ENCODE measurements at places on chromosomes 3 and 15.

GRCh38 chr3:50885070-50885850, 210.5 kb downstream of the DOCK3 start:
- DNase-seq: peak; percentile 19

- no peak for DNase-seq
Measured at GRCh38 chr3:103813955-103814354, 1379.1 kb downstream of the ZPLD1 start.

GRCh38 chr3:119181765-119182164, 8.4 kb downstream of the UPK1B start:
- DNase-seq: no peak

DNA sequence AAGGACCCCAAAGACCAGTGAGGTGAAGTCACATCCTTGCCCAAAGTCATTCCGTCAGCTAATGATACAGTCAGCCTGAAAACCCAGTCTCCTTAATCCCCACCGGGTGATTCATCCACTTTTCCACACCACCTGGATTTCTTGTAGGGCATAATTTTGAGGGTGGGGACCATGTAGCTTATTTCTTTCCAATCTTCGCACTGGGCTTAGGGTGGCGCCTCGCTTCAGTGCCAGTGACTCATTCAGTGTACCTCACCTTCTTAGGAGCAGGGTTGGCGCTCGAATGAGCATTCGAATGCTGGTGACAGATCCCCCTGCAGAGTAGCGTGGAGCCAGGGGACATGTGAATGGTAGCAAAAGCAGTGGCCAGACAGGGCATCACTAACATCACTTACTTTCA, 24.0 kb downstream of the BMF start:
- peak; percentile 23 for DNase-seq

DNA sequence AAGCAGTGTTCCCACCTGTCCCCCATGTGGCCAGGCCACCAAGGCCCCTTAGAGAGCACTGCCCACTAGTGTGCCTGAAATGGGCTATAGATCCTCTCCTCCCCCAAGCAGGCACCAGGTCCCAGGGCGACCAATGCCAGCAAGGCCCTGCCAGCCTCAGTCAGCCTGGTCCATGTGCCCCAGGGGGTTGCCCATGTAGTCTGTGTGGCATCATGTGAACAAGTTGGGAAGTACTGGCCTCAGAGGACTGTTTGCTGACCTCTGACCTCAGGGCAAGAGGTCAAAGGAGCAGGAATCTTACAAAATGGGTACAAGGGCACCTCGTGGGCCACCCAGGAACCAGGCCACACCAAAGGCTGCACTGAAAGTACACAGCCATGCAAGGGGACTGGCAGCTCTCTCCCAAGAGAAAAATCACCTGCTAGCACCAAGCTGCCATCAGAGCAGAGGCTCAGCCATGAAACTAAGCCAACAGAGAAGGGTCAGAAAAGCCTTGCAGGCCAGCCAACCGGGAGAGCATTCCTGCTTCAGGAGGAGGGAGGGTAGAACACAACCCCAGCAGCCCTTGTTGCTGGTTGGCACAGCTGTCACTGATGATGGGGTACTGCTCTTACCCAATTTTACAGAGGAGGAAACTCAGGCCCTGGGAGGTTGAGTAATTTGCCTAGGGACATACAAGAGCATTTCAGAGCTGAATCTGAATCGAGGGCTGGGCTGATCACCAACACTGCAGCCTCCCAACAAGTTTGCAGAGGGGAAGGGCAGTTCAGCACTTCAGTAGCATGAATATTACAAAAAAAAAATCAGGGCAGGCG, 5.2 kb upstream of the FURIN start:
- DNase-seq: no peak

- no peak for DNase-seq
Measured at GRCh38 chr15:91068966-91069365, 31.1 kb upstream of the SV2B start.

DNA sequence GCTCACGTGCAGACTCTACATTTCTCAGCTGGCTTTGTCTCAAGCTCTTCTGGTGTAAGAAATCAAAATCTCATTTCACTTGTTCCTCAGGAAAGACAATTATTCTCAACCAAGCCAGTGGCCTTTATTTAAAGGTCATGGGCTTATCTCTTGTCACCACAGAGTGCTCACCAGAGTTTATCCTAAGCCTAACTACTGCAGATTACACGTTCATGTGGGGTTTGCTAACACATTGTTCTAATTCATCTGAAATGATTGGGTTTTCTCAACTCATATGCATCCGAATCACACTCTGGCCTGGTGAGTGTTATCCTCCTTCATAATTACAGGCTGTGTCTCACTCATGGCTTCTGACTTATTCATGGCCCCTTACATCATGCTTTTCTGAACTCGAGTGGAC, 83.3 kb upstream of the TSC22D2 start:
- peak; percentile 29 for DNase-seq

- DNase-seq: no peak
Measured at GRCh38 chr3:4078903-4079302, 224.3 kb upstream of the SETMAR start.

DNA sequence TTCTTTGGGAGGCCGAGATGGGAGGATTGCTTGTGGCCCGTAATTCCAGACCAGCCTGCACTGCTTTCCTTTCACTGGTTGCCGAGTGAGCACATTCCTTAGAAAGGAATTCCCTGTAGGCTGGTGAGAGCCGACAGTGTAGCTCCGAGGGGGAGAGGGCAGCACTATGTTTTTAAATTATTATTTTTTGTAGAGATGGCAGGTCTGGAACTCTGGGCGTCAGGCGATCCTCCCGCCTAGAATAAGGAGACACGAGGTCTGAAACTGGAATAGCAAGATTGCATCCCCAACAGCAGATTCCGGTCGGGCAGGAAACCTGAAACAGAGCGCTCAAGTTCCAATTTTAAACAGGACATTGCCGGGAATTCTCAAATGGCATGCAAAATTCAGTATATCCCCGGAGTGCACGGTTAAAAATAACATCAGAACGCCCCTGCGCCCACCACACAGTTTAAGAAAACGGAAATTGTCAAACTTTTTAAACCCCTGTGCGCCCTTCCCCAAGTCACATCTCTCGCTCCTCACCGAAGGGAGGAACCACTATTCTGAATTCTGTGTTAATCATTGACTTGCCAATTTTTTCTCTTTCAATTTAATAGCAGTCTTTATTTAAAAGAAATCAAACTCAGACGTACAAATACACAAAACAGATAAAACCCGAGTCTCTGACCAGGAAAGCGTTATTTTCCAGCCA, 643 bp upstream of the RNU5B-1 start:
- peak; percentile 78 for DNase-seq

DNA sequence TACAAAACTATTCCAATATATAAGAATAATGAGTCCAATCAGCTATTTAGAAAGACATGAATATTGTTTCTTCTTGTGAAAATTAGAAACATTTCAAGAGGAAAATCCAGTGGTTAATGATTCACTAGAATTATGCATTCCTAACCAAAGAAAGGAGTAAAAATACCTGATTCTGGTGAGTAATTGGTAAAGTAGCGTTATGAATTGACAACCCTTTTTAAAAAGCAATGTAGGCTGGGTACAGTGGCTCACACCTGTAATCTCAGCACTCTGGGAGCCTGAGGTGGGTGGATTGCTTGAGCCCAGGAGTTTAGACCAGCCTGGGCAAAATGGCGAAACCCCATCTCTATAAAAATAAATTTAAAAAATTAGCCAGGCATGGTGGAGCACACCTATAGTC, 43.3 kb downstream of the TOPAZ1 start:
- DNase-seq: no peak

- no peak for DNase-seq
Measured at GRCh38 chr3:133914839-133915600, 19.3 kb upstream of the RAB6B start.

GRCh38 chr15:76418352-76419140, 82.0 kb downstream of the ISL2 start:
- no peak for DNase-seq

DNA sequence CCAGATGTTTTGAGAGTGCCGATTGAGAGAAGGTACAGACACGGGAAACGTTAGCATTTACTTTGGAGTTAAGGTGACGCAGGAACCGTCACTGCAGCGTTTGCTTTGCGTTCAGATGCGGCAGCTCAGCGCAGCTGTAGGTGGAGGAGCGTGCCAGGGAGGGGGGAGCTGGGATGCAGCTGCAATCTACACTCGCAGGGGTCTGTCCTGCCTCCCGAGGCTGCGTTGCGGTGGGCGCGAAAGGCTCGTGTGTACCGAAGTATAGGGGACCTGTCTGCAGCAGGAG, 425 bp upstream of the FYTTD1 start:
- peak; percentile 71 for DNase-seq

- no peak for DNase-seq
Measured at GRCh38 chr3:4504340-4505261, 11.5 kb downstream of the ITPR1 start.
